Lung (tissue), 17 donors: ENCODE measurements at places on chromosomes 12 and 14. TPM values are rescaled to one million over a fixed set of nuclear protein-coding genes. Genes with fewer than 3 reads are reported as not detected.
A peak's percentile ranks its signal among the peaks of the same experiment; 100 is the strongest.

- H3K27ac ChIP-seq, result no peak overlapping the region
- H3K4me1 ChIP-seq, result no peaks in the 10 kb centered on the region
- peak; percentile 1 for DNase-seq
Observed at GRCh38 chr12:73950507-73950906, 587.1 kb upstream of the ATXN7L3B start.

GRCh38 chr12:104384141-104384880, 72.4 kb upstream of the CHST11 start:
- no peak overlapping the region for H3K4me3 ChIP-seq
- H3K27ac ChIP-seq, result no peak overlapping the region
- H3K27me3 ChIP-seq, result no peaks in the 10 kb centered on the region
- no peak for DNase-seq
- H3K4me1 ChIP-seq, result peaks cover 5% of the 10 kb centered on the region

- no peaks in the 10 kb centered on the region for H3K36me3 ChIP-seq
- no peak overlapping the region for H3K4me3 ChIP-seq
- no peaks in the 10 kb centered on the region for H3K27me3 ChIP-seq
- H3K27ac ChIP-seq, result no peak overlapping the region
- H3K4me1 ChIP-seq, result no peaks in the 10 kb centered on the region
- no peak for DNase-seq
Observed at GRCh38 chr12:67327466-67327865, 58.3 kb downstream of the CAND1 start.

LRRC10 gene
- 0.40 TPM for total RNA-seq

GRCh38 chr12:112103758-112104503, 4.7 kb downstream of the NAA25 start:
- no peak for DNase-seq
- H3K27me3 ChIP-seq, result no peaks in the 10 kb centered on the region
- H3K4me1 ChIP-seq, result peaks cover 20% of the 10 kb centered on the region
- H3K36me3 ChIP-seq, result peaks cover 9% of the 10 kb centered on the region

GRCh38 chr14:45181329-45181728, 45.6 kb downstream of the FANCM start:
- no peak overlapping the region for H3K4me3 ChIP-seq
- no peak overlapping the region for H3K27ac ChIP-seq
- H3K36me3 ChIP-seq, result no peaks in the 10 kb centered on the region
- H3K27me3 ChIP-seq, result no peaks in the 10 kb centered on the region

GRCh38 chr14:88552876-88553275, 1.9 kb downstream of the PTPN21 start:
- H3K27ac ChIP-seq, result no peak overlapping the region
- H3K36me3 ChIP-seq, result peaks cover 4% of the 10 kb centered on the region
- H3K4me3 ChIP-seq, result no peak overlapping the region
- H3K4me1 ChIP-seq, result peaks cover 14% of the 10 kb centered on the region
- DNase-seq, result no peak

GRCh38 chr14:100662879-100663760, 63.6 kb upstream of the DLK1 start:
- no peaks in the 10 kb centered on the region for H3K4me1 ChIP-seq
- H3K27me3 ChIP-seq, result no peaks in the 10 kb centered on the region
- no peak overlapping the region for H3K4me3 ChIP-seq
- peak; percentile 83 for DNase-seq

NPC2 gene
- total RNA-seq, result 922 TPM

DNA sequence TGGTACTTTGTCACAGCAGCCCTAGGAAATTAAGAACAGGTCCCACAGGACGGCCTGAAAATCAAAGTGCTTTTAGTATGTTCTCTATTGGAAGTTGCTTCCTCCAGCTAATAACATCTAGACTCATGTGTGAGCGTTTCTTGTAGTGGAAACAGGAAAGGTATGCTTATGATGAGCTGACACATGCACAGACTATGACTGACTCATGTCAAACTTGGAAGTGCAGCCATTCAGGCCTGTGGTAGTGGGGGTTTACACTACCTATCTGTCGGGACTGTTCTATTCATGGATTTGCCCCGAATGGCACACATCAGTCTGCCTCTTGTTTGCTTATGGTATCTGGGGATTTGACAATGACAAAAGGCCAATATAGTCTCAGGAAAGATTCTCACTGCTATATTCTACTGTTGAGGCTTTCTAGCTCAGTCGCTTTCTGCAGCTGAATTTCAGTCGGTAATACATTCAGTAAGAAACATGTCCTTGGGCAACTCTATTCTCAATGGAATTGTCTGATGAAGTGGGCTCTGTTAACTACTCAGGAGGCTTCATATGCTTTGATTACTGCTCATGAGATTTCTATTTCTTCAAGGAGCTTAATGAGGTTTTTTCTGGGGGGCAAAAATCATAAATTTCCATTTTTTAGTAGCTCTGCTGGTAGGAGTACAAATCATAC, 270.3 kb upstream of the DAAM1 start:
- H3K36me3 ChIP-seq, result no peaks in the 10 kb centered on the region
- no peaks in the 10 kb centered on the region for H3K27me3 ChIP-seq
- DNase-seq, result no peak
- H3K4me3 ChIP-seq, result no peak overlapping the region

TOMM20L gene
- not detected for total RNA-seq

DNA sequence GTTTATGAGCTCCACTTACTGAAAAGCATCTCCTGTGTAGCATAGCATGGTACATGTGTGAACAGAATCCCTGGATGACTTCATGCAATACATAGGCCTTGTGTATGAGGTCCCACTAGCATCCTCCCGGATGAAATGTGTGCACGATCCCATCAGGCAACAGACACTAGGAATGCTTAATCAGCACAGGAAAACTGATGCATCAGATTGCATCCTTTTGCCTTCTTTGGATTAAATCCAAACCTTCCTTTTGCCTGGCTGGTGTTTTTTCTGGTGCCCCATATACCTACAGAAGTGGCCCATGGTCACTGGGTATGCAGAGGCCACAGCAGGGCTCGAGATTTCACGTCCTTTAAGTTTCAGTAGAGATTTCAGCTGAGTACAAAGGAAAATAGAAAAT, 120.9 kb upstream of the COCH start:
- H3K36me3 ChIP-seq, result no peaks in the 10 kb centered on the region
- H3K27ac ChIP-seq, result no peak overlapping the region
- H3K4me3 ChIP-seq, result no peak overlapping the region
- no peaks in the 10 kb centered on the region for H3K4me1 ChIP-seq
- no peak for DNase-seq

- no peaks in the 10 kb centered on the region for H3K27me3 ChIP-seq
Observed at GRCh38 chr12:14954269-14954668, 7.1 kb downstream of the ARHGDIB start.

ADGRD1 gene
- total RNA-seq, result 85.6 TPM
